Skin of body (tissue), 3 donors: ENCODE measurements at places on chromosomes 6 and 20.

- no peak for DNase-seq
Measured at GRCh38 chr20:1629321-1629720, 9.5 kb upstream of the SIRPB1 start.

GRCh38 chr20:29744071-29744470 is 1513.4 kb upstream of the DEFB115 start:
- DNase-seq, result no peak

GRCh38 chr6:127176146-127176545 is 57.7 kb downstream of the RSPO3 start:
- no peak for DNase-seq

DNA sequence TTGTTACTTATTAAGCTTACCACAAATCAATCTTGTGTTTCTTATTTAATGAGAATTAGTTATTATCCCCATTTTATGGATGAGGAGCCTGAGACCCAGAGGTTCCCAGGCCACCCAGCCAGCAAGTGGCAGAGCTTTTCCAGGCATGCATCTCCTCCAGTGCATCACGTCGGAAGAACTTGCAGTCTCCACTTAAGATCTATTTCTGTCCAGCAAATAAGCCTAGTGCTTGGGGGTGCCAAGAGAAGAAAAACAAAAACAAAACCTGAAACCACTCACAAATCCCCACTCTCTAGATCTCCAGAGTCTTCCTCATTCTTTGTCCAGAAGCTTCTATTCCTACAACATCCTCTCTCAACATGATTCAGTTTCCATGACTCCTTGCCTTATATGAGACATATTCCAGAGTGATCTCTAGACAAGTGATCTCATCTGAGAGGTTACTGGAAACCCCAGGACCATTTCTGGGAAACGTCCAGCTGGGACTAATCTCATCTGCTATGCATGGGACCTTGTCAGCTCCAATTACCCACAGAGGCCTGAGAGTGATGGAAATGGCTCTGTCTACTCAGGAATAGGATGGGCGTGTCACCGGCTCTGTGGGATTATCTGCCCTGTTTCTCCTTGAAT is 4.1 kb downstream of the GUCA1B start:
- DNase-seq, result no peak

- DNase-seq, result no peak
Measured at GRCh38 chr20:11008444-11009033, 334.7 kb upstream of the JAG1 start.

DNA sequence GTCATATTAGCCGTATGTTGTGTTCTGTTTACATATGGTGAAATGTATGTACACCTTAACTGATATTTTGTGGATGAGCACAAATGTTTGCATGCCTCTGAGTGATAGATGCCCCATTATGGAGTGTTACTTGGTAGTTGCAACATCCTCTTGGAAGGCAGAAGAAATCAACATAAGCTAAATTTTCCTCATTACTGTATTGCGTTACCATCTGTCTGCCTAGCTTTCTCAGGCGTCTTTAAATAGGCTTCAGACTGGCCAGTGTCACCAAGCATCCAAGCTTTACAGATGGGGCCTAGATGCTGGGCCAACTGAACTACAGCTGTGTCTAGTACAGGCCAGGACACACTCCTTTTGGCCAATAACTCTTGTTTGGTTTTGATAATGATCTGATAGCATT is 250.6 kb downstream of the SAMD5 start:
- DNase-seq, result no peak

- DNase-seq, result no peak
Measured at GRCh38 chr20:3871550-3872265, 17.5 kb upstream of the PANK2 start.

DNA sequence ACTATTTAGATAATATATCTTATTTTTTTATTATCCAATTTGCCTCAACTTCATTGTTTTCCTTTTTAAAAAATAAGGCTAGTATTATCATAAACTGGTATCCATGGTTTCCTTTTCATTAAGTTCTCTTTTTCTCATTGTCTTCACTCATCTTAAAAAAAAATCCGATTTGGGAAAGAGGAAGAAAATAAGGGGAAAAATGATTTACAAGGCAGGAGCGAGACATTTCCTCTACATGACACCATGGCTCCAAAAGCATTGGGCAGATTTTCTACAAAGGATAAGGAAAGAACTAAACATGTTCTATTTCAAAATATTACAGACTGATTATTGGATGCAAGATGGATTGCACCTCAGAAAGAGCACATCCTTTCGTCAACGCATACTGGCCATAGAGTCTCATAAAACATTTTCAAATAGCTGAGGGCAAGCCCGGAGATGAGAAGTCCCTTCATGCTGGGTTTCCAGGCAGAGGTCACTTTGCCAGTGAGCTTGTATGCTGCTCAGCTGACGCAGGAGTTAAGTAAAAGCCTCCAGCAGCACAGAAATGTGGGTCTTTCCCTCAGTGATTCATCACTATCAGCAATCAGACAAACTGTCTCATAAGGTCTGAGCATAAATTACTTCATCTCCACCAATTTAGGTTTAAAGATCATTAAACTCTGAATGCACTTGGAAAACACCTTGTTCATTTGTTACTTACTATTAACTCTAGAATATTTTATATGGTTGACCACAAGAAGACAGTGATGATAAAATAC is 129.0 kb upstream of the TNFAIP3 start:
- no peak for DNase-seq

DNA sequence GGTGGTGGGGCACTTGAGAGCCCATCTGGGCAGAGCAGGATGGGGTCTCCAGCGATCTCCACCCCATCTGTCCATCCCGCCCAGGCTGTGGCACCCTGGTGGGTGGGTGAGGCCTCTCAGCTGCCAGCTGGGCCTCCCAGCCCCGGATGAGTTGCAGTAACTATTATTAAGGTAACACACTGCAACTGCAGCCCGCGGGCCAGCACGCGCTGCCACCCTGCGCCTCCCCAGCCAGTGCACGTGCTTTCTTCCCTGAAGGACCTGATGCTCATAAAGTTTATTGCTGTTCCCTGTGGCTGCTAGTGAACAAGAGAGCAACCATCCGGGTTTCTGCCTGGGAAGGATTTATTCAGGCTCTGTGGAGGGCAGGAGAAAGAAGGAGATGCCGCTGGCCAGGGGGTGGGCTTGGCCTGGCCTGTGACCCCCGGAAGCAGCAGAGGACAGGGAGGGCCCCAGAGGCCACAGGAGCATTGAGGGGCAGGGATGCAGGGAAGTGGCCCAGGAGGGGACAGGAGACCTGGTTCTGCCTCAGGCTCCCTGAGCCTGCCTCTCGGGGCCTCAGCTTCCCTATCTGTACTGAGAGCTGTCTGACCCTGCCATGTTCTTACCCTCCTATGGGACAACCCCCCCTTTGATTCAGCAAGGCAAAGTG is 1.7 kb downstream of the IP6K3 start:
- no peak for DNase-seq

DNA sequence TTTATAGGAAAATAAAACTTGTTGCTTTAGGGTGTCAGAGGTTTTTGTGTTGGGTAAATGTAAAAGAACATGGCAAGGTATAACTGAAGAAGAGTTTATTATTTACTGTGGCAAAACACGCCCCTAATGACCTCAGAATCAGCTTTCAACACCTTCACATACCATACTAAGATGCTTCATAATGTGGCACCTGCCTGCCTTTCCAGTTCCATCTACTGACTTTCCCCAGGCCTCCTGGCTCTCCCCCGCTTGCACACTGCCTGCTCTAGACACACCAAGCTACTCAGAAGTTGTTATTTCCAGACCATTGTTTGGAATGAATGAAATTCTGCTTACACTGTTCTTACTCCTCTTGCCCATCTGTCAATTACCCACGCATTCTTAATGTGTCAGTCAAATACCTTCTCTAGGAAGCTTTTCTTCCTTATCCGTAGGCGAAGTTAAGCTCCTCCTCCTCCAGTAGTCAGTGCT is 1.8 kb downstream of the TIAM2 start:
- DNase-seq, result no peak

GRCh38 chr20:16491294-16491905 is 81.8 kb downstream of the KIF16B start:
- no peak for DNase-seq

- no peak for DNase-seq
Measured at GRCh38 chr6:15359335-15359862, 113.5 kb downstream of the JARID2 start.

DNA sequence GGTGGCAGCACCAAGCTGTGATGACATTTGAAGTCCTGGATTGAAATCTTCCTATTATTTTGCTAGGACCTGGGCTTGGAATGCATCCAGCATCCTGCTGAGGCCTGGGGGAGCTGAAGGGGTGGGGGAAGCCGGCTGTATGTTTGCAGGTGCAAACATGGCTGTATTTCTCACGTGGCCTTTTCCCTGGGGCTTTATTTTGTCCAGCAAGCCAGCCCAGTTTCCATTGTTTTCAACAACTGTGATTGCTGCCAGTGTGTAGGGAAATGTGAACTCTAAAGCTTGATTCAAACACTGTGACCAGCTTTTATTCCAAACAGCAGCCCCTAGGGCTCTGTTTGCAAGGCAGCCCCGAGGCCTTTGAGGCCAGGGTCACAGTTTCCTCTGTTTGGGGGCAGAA is 683.0 kb downstream of the DHX35 start:
- DNase-seq, result peak; percentile 32

- DNase-seq, result no peak
Measured at GRCh38 chr6:67431076-67431475, 1204.0 kb upstream of the ADGRB3 start.

- DNase-seq, result no peak
Measured at GRCh38 chr6:13419422-13420195, 67.8 kb downstream of the GFOD1 start.

DNA sequence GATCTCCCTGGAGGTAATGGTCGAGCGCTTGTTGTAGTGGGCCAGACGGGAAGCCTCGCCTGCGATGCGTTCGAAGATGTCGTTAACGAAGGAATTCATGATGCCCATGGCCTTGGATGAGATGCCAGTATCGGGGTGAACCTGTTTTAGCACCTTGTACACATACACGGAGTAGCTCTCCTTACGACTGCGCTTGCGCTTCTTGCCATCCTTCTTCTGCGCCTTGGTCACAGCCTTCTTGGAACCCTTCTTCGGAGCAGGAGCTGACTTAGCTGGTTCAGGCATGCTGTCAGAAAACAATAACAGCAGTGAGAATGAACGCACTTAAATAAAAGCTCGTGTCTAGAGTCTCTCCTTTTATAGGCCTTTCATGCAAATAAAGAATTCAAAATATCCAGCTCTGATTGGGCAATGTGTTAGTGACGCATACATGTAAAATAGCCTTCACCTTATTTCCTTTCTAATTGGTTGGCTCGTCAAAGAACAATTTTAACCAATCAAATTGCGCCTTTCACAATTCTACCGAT is 129.2 kb downstream of the HFE start:
- peak; percentile 100 for DNase-seq

GRCh38 chr6:166687879-166688205 is 60.8 kb upstream of the RPS6KA2 start:
- DNase-seq, result no peak

GRCh38 chr6:54053881-54054391 is 57.3 kb upstream of the MLIP start:
- no peak for DNase-seq

GRCh38 chr6:158605266-158605878 is 39.2 kb downstream of the DYNLT1 start:
- DNase-seq, result peak; percentile 57

DNA sequence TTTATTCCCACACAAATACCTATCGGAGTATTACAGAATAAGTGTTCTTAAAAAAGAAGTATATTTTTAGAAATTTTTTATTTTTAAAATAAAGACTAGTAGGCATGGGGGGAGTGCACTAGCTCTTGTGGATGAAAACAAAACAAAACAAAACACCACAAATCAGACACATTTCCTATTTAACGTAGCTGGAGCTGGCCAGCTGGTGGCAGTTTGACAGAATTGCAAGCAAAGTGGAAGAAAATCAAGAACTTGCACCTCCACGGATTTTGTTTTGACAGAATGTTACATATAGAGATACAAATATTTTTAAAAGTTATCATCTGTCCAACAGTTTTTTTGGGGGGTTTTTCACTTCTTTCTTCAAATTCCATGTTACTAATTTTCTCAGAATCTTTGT is 63.6 kb upstream of the SNRPB2 start:
- DNase-seq, result no peak

DNA sequence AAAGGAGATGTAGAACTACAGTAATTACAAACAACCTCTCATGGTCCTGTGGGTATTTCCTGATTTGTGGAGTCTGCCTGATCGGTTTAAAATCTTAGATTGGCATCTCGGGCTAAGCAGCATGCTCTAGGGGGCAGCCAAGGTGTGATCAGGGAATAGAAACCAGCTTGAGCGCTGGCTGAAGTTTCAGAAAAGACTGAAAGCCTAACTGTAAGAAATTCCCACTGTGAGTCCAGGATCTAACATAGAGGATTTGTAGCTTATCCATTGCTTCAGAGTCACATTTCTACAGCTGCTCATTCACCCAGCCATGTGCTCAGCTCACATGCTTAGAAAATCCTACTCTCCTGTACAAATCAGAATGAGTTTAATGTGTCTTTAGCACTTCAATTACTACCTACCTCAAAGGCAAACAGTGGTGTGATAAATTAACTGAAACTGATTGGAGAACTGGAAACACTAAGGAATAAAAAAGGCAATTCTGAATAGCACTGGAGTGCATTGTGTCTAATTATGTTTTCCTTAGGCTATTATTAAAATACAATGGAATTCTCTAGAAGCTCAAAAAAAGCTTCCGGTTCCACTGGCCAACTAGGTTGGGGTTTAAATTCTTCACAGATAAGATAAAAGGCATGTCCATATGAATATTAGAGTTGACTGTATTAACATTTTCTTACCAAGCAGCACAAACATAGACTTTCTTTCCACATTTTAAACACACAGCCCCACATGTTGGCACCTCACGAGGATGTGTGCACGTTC is 73.8 kb upstream of the MPC1 start:
- no peak for DNase-seq

- no peak for DNase-seq
Measured at GRCh38 chr6:30759575-30760239, 15.4 kb upstream of the IER3 start.

DNA sequence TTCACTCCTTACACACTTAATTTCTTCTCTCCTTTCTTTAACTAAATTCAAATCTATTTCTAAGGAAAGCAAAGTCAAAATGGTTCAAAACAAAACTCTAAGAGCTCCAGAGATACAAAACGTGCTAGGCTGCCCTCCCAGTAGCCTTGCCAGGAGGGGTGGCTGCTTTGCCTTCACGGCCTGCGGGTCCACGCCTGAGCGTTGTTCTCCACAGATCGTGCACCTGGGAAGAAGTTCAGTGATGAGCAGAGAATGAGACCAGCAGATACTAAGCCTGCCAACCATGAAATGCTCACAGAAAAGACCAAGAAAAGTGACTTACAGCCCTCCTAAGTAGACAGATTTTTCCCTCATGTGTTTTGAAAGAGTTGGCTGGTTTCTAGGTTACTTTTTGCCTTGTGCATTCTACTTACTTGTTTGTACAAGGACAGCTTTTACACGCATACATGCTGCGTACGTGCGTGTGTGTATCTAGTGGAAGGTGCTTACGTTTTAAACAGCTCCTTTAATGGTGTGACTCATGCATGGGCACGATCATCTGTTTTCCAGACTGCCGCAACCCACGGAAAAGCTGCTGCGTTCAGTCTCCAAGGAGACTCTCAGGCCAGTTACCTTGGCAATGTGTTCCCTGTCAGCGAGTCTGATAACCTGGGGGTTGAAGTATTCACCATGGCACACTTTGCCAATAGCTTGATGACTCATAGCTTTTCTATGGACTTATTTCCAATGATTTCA is 32.4 kb upstream of the PBOV1 start:
- no peak for DNase-seq
